Cortex of kidney (tissue), 1 donor: ENCODE measurements at places on chromosomes 6 and 20.

DNA sequence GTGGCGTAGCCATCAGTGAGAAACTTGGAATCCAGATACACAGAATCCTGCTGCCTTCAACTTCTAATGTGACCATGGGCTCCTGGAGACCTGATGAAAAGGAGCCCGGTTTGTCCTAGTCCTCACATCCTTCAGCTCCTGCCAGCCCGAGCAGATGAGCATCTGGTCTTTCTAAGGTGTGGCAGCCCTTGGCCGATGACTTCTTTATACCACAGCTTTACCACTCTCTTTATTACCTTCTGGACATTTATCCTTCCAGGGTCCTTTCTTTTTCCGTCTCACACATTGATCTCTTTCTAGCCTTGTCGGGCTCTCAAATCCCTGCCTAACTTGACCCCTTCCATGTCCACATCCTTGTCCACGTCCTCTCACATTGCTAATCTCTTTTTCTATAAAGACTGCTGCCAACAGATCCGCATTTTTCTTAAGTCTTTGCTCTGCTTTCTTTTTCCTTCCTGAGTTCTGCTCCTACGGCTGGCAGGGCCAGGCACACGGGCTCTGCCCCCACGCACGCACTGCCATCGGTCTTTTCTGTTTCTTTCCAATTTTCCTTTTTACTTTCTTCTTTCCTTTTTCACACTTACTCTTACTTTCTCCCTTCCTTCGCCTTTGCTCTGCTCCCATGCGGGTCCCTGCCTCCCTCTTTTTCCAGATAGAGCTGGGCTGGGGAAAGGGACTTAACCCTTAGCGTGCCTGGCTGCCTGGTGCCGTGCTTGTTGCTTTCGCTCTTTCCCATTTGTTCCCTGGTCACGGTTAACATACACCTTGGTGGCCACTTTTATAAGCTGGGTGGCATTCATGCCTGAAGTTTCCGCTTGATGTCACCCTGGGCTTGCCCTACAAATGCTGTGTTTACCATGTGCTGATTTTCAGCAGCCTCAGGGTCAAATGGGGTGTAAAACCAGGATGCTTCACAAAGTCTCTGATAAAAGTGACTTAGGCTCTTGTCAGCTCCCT lies 9.4 kb upstream of the GMPR start:
- DNase-seq: no peak

DNA sequence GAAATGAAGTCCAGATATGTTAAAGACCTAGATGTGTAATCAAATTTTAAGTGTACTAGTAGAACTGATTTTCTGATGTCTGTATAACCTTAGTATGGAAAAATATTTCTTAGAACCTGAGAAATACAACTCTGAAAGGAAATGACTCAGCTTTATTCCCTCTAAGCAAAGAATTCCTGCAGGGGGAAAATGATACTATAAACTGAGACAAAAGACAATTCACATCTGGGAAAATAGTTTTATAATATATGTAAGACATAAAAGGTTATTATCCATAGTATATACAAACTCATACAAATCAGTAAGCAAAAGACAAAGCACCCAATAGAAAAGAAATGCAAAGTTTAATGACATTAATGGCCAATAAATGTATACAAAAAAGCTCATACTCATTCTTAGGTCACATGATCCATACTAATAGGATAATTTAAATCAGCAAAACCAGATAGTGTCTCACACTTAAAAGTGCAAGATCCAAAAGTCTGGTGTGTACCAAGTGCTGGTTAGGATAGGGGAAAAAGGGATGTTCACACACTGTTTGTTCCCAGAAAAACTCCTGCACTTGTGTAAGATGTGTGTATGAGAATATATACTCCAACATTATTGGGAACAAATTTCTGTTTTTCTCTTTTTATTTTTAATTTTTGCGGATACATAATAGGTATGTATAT lies 22.6 kb downstream of the RNF217 start:
- no peak for DNase-seq

GRCh38 chr6:47235964-47236760 lies 73.5 kb downstream of the TNFRSF21 start:
- no peak for DNase-seq

- DNase-seq: no peak
Observed at GRCh38 chr6:20408851-20409250, 7.2 kb downstream of the E2F3 start.
